H1 (cell line): ENCODE measurements at places on chromosomes 2 and 18.

GRCh38 chr2:19990416-19990728 is 467 bp upstream of the WDR35 start:
- no peak for DNase-seq

- no peak for DNase-seq
Observed at GRCh38 chr2:31247711-31248110, 13.8 kb downstream of the EHD3 start.

GRCh38 chr2:4465671-4466070 is 762.3 kb downstream of the DCDC2C start:
- no peak for DNase-seq

DNA sequence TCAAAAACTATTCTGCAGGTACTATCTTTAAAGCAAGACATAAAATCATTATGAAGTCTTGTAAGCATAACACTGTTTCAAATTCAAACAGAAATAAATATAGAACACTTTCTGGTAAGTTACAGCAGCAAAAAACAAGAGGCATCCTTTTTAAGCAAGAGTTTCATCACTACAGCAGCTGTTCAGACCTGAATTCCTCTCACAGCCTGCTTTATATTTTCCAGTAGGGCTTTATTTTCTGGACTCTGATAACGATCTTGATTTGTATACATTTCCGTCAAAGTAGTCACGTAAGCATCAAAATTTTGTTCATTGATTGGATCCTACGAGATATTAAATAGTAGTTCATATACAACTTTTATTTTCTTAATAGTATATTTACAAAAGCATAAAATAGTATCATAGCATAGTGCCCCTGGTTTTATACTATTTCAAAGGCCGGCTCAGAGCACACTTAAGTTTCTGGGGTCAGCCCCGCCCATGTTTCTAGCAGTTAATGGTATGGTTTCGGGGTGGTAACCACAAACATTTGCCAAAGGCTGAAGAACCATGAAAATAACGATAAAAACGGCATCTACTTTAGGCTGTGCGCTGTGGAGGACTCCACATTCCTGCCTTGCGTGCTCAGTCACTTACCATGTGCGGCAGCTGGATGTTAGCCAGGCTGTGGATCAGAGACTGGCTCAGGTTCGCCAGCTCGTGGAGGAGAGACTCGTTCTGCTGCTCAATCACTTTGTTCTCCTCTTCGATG is 47.5 kb upstream of the PXDN start:
- DNase-seq: no peak
